ENCODE measurements at places on chromosomes 11 and 22.

- peak; percentile 86 for DNase-seq
These were observed 107.7 kb upstream of the CLMP start for GRCh38 chr11:123302751-123303195.

GRCh38 chr11:105609832-105610781 is at the start of gene GRIA4:
TSS of gene GRIA4 (plus strand) at chr11:105610073. CDS start at chr11:105610998, 925 bp downstream.
- DNase-seq: no peak

DNA sequence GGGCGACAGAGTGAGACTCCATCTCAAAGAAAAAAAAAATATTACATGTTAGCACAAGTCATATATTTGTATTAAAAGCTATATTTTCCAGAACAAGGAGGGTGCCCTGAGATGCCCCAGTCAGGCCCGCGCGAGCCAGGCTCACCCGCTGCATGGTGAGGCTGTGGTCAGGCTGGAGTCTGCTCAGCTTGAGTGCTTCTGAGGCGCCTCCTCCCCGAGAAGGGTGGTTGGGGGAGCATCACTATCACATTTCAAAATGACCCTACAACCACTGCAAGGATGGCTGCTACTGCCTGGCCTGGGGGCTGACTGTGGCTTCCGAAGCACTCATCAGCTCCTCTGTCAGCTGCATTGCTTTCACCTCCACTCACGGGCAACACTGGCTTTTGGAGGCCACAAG is 77.1 kb downstream of the SCUBE1 start:
- DNase-seq: no peak

DNA sequence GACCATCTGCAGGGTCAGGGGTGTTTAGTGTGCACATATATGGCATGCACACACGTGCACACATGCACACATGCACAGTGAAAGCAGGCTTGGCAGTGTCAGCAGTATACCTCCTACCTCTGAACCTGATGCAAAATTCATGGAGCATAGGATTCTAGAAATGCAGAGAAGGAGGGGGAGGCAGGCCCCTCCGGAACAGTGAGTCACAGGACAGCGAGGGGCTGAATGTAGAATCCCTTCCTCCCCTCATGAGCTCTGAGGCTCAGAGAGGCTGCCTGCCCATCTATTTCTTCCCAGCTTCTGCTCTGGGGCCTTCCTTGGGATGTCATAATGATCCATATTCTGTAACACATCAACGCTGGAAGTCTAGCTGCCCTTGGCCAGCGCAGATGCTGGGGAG is 66.7 kb upstream of the NECTIN1 start:
- no peak for DNase-seq

DNA sequence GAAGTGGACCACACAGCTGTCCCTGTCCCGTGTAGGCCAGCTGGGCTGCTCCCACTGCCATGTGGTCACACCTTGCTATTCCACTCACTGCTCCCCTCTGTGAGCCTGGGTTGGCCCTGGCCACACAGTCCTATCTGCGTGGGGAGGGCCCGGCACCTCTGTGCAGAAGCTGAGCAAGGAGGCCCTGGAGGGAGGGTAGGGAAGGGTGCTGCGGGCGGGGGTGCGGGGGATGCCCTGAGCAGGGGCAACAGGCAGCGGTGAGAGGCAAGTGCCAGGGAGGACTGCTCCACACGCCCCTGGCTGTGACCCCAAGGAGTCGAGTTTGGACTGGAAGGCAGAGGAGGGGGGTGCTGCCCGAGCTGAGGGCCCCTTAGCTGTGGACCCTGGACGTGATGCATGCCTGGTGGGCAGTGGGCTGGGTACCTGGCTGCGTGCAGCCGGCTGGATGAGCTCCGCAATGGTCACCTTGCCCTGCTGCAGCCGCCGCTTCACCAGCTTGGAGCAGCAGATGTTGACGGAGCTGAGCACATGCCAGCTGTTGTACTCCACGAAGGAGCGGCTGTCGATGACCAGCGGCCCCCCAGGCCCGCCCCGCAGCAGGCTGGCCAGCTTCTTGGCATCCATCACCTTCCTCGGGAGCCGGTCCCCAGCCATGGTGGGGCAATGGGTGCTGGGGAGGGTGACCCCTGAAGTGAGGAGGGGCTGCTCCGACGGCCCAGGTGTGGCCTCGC is 6.7 kb downstream of the DUSP8 start:
- DNase-seq: no peak

- DNase-seq: no peak
These were observed 70.3 kb downstream of the KIRREL3 start for GRCh38 chr11:126930091-126930841.

DNA sequence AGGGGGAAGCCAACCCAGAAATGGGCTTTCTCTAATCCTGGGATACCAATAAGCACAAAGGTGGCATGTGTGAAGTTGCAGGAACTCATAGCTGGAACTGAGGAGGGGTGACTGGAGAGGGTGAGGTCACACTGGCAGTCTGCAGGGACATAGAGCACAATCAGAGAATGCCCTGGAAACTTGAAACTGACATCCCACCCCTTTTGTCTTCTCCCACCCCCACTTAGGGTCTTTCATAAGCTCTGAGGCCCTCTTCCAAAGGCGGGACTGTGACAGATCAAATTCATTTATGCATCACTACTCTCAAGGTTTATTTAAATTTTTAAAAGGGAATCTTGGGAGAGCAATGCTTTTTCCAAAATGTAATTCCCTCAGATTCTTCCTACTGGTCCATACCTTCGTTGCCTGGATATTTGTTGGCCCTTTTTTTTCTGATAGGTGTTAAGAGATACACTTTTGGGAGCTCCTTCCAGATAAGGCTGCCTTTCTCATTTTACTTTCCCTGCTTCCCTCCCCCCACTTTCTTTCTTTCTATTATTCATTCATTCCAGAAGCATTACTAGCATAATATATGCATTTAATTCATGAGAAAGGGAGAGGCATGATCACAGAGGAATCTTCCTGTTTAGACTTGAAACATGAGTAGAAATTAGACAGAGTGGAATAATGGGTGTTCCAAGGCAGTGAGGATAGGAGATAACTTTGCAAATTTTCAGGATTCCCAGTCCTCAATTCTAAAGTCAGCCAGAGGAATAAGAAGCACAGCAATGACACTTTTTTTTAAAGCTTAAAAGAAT is 14.8 kb downstream of the OR51E2 start:
- DNase-seq: no peak

GRCh38 chr11:61954851-61955421 is 4.8 kb downstream of the BEST1 start:
- peak; percentile 94 for DNase-seq

- no peak for DNase-seq
These were observed 108.0 kb upstream of the ALX4 start for GRCh38 chr11:44417731-44418455.

All from suppressor macrophage treated with lipopolysaccharide for 4 hours (primary cell).